Urinary bladder (tissue), 4 donors: ENCODE measurements at places on chromosomes 5 and 9. TPM values are rescaled to one million over a fixed set of nuclear protein-coding genes. Genes with fewer than 3 reads are reported as not detected.
A peak's percentile ranks its signal among the peaks of the same experiment; 100 is the strongest.

- no peak for DNase-seq
Observed at GRCh38 chr5:76345582-76345981, 57.5 kb upstream of the IQGAP2 start.

- DNase-seq, result peak; percentile 23
Observed at GRCh38 chr9:107176436-107177151, 106.5 kb upstream of the RAD23B start.

GRCh38 chr5:171984748-171985419 lies 21.6 kb downstream of the FBXW11 start:
- no peak for DNase-seq

GRCh38 chr9:21682381-21682780 lies 120.1 kb upstream of the MTAP start:
- no peak for DNase-seq

DNA sequence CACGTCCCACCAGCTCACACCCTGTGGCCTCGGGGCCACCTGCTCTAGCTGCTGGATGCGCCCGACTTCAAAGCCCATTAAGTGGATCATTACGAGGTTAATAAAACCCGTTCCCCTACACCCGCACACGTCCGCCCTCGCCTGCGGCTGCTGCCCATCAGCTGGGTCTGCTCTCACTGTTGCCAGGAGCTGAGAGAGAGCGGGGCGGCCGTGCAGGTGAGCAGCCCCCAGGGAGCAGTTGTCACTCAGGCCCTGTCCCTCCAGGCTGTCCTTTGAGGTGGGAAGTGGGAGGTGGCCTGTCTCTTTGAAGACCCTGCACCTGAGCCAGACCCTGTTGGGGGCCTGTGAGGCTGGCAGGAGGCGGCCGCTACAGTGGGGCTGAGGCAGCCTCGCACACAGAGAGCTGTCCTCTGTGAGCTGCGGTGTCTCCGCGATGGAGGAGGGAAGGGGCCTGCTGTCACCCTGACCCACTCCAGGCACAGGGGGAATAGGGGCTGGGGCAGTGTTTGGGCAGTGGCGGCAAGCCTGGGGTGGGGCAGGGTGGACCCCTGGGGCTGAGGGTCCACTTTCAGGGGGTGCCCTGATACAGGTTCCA lies 12.8 kb upstream of the UNC5A start:
- no peak for DNase-seq

DNA sequence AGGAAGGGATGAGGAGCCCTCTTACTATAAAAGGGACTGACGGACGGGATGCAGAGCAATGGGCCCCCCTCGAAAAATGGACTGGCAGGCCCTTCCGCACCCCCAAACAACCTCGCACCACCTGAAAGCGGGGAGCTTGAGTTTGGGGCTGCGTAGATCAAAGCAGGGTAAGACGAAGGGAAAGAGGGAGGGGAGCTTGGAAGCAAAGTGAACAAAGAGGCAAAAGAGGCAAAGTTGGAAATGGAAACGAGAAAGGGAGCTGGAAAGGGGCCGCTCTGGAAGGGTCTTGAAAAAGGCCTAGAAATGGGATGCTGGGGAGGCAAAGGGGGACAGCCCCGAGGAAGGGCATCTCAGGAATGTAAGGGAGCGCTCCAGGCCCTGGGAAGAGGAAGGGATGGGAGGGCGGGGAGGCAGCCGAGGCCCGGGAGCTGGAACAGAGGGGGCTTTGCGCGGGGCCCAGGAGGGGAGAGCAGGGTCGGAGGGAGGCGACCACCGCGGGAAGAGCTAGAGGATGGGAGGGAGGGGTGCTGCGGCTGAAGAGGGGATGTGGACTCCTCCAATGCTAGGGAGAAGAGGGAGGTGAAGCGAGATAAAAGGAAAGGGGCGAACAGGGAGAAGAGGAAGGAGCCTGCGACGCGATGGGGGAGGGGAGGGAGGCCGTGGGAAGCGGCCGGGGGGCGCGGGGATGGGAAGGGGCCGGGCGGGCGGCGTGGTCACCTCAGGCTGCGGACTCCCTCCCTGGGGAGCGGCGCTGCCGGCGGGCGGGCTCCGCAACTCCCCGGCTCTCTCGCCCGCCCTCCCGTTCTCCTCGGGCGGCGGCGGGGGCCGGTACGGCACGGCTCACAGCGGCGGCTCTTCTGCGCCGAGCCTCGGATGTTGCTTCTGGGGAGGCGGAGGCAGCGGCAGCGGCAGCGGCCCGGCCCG lies 577 bp downstream of the RNF145 start:
- DNase-seq, result no peak

GRCh38 chr5:102625928-102626327 lies 127.1 kb upstream of the SLCO6A1 start:
- DNase-seq, result peak; percentile 72

DNA sequence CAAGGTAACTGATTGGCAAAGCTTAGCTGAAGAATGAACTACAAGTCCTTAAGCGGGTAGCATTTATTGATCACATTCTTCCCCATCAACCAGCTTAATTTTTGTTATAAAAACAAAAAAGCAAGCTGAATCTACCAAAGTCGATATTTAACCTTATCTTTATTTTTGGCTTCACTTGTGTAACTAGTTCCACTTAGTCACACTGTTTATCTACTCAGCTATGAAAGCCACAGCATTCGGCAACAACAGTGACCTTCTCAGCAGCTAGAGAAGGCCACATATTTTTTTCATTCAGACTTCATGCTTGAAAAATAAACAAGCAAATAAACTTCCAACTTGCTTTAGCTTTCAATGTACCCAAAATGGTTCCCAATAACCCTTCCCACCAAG lies 69.4 kb downstream of the KLHL3 start:
- no peak for DNase-seq

The FAM151B gene
- total RNA-seq, result 17.7 TPM

- no peak for DNase-seq
Observed at GRCh38 chr5:39428640-39429039, 3.9 kb upstream of the DAB2 start.

DNA sequence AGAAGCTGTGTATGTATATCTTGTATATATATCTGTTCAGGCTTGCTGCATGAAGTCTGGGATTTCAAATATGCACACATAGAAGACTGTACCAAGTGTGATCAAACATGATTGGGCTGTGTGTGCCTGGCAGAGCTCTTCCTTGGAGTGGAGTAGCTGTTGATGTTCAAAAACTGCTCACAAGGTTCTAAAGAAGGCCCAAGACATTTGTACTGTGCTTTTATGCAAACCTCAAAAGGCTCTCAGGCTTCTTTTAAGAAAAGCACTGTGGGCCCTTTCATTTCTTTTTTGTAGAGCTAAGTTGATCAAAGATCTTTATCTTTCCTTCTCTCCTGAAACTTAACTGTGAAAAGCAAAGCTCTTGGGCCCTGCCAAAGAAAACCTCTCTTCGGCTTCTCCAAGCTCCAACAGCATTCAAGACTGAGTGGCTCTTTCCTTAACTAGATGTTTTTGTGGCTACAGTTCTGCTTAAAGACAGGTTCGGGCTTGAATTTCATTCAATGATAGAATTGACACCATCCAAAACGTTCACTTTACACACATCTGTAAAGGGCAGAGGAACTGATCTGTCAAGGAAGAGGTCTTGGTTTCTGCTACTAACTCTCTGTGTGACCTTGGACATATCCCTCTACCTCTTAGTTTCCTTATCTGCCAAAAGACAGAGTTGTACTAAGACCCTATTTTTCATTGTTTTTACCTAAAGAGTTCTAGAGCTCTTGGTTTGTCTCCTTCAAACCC lies 105.8 kb upstream of the IL6ST start:
- no peak for DNase-seq

- DNase-seq, result no peak
Observed at GRCh38 chr9:73782166-73782565, 630.5 kb downstream of the ANXA1 start.

- no peak for DNase-seq
Observed at GRCh38 chr5:7662289-7662688, 188.6 kb downstream of the CFAP90 start.

DNA sequence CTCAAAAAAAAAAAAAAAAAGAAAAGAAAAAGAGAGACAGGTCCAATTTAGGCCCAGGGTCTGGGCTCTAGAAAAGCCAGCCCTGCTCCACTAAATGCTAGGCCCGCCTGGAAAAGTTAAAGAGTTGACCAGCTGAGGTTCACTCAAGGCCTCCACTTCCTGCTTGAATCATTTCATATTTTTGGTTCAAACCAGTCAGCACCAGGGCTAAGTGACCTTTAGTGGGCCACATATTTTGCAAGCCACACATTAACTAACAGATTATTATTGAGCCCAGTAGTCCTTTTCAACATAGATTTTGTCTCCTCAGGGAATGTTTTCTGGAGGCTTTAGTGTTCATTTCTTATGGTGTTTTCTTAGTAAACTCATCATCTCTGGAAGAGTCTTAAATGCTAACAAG lies 156.6 kb downstream of the TLR4 start:
- no peak for DNase-seq

- DNase-seq, result no peak
Observed at GRCh38 chr5:170442921-170443320, 53.8 kb upstream of the KCNMB1 start.

GRCh38 chr5:116130976-116131375 lies 46.2 kb downstream of the COMMD10 start:
- no peak for DNase-seq

DNA sequence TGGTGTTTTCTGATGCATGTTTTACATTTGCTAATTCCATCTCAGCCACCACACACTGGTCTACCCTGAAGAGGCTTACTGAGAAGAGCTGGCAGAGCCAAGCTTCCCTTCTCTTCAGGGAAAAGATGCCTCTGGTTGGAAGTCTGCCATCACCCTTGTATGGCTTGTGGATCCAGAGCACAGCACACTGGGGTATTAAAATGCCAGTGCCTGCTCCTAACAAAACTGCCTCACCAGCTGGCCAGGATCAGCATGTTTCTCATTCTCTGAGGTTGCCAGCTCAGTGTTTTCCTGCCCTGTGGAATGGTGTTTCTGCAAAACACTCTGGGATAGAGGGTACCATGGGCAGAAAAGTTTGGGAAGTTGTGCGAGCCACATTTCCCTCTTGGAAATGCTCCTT lies 31.6 kb upstream of the ZNF618 start:
- DNase-seq, result no peak

- DNase-seq, result no peak
Observed at GRCh38 chr9:113656771-113657670, 193.5 kb downstream of the RGS3 start.
